ENCODE measurements at places on chromosomes 3 and 15.

DNA sequence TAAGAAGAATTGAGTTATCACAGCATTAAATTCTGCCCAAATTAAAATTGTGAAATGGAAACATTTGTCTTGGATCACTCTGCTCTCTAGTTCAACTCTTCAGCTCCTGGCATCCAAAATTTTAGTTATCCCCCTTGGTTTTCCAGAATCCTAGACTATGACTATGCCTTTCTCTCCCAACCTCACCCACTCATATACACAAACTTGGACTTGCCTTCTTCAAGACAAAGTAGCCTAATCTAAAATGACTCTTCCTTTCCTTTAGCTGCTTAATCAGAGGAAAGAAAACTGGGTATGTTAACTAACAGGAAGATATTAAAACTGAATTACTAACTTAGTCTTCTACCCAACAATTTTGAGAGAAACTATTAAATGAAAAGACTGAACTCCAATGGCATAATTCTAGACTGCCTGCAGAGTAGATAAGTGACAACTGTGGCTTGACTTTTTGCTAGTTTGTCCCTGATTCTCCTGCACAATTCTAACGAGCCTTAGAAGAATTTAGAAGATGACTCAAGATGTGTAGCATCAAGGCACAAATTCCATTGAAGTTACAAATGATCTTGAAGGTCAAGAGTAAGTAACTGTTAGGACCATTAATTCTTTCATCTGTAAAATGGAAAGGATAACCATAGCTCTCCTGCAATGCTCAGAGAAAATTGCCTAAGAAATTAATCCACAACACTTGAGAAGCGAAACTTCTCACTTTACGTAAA lies 5.2 kb upstream of the GOLIM4 start:
- no peak for DNase-seq

GRCh38 chr15:72992841-72993252 lies 59.4 kb upstream of the NEO1 start:
- no peak for DNase-seq

DNA sequence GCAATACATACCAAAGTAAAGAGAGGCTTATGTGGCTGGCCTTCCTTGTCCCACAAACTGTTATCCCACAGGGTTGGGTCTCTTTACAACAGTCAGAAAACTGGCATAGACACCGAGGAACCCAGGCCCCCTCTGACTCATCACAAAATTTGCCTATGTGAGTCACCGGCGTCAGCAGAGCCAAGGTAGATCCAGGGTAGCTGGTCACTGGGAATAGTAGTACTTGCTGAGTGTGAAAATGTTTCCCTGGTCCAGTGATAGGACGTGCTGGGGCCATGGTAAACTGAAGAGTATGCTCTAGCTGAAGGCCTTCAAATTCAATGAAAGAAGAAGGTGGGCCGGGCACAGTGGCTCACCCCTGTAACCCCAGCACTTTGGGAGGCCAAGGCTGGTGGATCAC lies 27.1 kb upstream of the SKIL start:
- DNase-seq = no peak

DNA sequence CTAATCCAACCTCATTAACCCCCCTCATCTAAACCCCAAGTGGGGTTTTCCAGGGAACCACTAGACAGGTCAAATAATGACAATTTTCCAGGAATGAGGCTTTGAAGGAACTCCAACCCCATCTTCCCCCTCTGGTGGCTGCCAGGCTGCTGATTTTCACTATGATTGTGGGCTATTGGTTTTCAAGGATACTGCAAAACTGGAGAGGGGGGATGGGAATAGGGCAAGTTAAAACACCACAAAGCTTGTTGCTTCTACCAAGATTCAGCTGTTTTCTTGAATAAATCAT lies 10.4 kb upstream of the ZNF662 start:
- DNase-seq = no peak

DNA sequence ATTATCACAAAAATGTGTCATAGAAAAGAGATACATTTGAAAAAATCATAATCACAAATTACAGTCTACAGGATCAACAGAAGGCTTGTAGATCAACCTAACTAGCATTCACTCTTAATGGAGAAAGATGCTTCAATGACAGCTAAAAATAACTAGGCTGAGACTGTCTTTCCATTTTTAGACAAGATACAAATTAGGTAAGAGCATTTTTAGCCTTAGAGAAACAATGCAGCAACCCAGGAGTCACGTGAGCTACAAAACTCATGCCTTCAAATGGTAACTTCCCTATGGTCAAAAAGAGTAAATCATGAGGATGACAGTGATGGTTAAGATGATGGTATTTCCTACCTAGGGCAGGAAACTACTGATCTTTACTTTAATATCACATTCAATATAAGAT lies 415.4 kb downstream of the MAGI1 start:
- DNase-seq = no peak

DNA sequence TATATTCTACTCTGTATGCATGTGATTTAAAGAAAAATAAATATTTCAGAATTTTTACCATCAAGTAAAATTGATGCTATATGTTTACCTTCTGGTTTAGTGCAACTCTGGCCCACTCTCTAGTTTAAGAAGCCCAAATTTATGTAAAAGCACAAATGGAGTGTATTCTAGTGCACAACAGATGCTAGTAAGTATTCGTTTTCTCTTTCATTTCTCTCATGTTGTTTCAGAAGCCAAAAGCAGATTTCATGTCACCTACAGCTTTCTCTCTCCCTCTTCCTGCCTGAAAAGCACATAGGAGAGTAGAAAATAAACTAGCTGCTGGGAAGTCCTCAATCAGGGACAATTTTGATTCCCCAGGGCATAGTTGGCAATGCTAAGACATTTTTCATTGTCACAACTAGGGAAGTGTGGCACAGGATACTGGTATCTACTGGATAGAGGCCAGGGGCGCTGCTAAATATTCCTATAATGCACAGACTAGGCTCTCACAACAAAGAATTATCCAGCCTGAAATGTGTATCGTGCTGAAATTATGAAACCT lies 147.4 kb upstream of the ARHGEF26 start:
- no peak for DNase-seq

GRCh38 chr3:123687286-123687685 lies 102.4 kb upstream of the HACD2 start:
- no peak for DNase-seq

- no peak for DNase-seq
Measured at GRCh38 chr15:85031944-85032558, 50.4 kb downstream of the PDE8A start.

DNA sequence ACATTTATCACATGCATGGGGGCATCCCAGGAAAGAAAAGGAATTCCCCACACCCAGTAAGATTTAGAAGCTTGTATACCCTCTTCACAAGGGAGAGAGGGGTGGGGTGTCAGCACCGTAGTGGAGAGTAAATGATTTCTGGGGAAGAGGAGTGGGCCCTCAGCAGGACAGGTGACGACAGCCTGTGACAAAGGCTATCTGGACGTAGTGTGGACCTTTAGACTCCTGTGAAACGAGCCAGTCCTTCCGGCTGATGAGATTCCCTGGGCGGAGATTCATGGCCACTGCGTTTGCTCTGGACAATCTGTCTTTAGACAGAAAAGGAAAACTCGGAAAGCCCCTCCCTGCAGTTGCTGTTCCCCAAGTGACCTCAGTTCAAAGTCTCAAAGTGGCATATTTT lies 1.7 kb upstream of the FAM3D start:
- no peak for DNase-seq

GRCh38 chr3:40088527-40089170 lies 220.9 kb upstream of the EIF1B start:
- no peak for DNase-seq

GRCh38 chr15:27871902-27872260 lies 227.2 kb downstream of the OCA2 start:
- DNase-seq = no peak

DNA sequence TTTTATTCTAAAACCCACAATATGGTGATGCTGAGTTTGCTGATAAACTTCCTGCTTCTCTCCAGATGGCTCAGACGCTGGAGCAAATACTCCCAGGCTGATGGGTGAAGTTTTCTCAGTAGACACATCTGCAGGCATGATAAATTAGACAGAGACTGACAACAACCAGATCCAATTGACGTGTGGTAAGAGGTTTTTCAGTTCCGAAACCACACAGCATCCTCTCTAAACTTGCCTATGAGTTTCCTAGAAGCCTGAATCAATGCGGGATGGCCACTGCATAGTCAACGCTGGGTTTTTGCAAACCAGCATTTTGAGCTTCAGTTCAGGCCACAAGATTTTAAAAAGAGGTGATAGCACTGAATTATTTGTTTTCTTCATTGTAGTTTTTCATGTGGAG lies 360.3 kb upstream of the ARRDC4 start:
- DNase-seq = no peak

- no peak for DNase-seq
Measured at GRCh38 chr15:41870689-41871081, 23.2 kb downstream of the SPTBN5 start.

- no peak for DNase-seq
Measured at GRCh38 chr3:128269006-128269775, 115.9 kb downstream of the EEFSEC start.

DNA sequence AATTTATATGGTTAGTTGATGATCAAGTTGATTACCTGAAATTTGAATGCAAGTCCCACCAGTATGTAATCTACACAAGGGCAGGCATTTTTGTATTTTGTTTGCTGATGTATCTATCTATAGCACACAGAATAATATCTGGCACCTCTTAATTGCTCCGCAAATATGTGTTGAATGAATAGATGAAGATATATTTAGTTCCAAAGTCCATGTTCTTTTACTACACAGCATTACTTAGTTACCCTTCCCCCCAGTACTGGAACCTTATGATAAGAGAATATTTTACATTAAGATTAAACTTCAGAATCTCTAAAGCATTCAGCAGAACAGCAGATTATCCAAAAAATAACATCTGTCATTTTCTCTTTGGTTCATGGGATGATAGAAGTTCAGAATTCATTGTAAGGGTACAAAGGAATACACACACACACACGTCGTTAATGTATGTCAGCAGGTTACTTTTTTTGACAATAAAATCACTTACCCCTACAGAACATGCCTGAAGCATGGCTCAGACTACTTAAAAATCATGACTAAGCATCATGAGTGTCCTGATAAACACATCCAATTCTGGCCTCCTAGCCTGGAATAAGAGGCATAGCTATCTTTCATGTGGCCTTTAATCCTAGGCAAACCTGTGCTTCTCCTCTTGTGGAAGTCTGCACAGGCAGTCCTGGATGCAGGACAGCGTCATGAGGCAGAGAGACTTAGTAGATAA lies 148.9 kb upstream of the TBC1D5 start:
- DNase-seq = no peak

- DNase-seq = no peak
Measured at GRCh38 chr3:190016966-190017365, 103.7 kb downstream of the P3H2 start.

GRCh38 chr3:11452885-11453847 lies 181.0 kb downstream of the ATG7 start:
- DNase-seq = no peak

Data from NCI-H187 treated with DMSO at 0.1 percent for 48 hours (cell line).